ENCODE measurements at places on chromosomes 1 and 21. TPM values are rescaled to one million over a fixed set of nuclear protein-coding genes. Genes with fewer than 3 reads are reported as not detected.

DNA sequence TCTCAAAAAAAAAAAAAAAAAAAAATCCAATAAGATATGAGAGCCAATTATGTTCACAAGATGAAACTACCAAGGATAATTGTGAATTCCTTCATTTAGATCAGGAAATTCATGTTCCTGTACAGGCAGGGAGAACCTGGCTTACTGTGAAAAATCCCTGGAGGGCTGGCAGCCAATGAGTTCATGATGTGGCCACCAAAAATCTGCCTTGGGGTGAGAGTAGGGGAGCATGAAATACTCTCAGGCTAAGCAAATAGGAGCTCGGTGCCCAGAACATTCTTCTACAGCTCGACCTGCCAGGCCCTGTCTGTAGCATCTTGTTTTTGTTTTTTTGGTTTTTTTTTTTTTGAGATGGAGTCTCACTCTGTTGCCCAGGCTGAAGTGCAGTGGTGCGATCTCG lies 50.1 kb downstream of the PIK3CD start:
- no peak overlapping the region for H3K4me3 ChIP-seq
- no peaks in the 10 kb centered on the region for H3K27me3 ChIP-seq

- H3K27ac ChIP-seq = peak overlapping the region; percentile 80
- no peaks in the 10 kb centered on the region for H3K27me3 ChIP-seq
- H3K4me1 ChIP-seq = no peaks in the 10 kb centered on the region
- H3K36me3 ChIP-seq = no peaks in the 10 kb centered on the region
Measured at GRCh38 chr1:1892079-1892762, 1.3 kb upstream of the GNB1 start.

GRCh38 chr1:103106426-103107341 lies 1.6 kb downstream of the COL11A1 start:
- peak overlapping the region; percentile 72 for H3K4me3 ChIP-seq
- no peaks in the 10 kb centered on the region for H3K27me3 ChIP-seq
- peak; percentile 21 for DNase-seq
- H3K4me1 ChIP-seq = peaks cover 5% of the 10 kb centered on the region
- H3K27ac ChIP-seq = no peak overlapping the region

DNA sequence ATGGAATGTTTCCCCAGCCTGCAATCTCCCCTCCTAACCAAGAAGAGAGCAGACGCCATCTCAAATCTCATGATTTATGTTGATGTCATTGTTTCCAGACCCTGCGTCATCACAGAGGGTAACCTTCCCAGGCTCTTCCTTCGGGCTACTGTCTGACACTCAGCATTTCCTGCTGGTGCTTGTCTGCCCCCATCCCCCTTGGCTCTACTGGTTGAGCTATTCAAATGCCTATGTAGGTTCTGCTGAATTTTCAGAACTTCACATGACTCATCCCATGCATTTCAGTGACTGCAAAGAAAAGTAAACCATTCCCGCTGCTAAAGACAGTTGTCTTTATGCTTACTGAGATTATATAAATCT lies 24.8 kb upstream of the ITPKB start:
- H3K4me3 ChIP-seq = no peak overlapping the region
- H3K27ac ChIP-seq = no peak overlapping the region
- no peak for DNase-seq
- no peaks in the 10 kb centered on the region for H3K4me1 ChIP-seq

GRCh38 chr1:205925736-205926135 lies 17.5 kb downstream of the SLC26A9 start:
- no peaks in the 10 kb centered on the region for H3K36me3 ChIP-seq
- H3K27me3 ChIP-seq = no peaks in the 10 kb centered on the region
- no peaks in the 10 kb centered on the region for H3K4me1 ChIP-seq

DNA sequence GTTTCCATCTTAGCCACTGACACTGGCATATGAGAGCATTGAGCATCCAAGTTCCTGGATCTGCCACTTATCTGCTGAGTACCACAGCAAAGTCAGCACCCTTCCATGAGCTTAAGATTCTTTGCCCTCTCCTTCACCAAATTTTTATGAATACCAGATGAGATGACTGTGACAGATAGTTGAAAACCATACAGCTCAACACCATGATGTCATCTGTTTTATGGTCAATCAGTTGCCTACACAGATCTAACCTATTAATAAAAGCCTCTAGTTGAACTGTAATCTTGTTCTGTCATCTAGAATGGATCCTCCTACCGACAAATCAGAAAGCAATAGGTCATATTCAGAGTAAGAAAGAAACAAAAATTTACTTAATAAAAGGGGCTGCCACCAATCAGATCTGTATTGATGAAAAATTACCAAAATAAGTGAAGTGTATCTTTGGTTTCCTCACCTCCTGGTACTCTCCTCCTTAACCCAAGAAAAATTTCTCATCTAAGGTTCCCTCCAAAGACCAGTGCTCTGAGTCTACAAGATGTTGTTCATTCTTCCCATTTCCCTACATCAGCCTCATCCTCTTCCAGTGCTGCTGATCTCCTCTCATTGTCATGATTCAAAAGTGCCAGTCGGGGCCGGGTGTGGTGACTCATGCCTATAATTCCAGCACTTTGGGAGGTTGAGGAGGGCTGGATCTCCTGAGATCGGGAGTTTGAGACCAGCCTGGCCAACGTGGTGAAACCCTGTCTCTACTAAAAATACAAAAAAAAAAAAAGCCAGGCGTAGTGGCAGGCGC lies 138.8 kb upstream of the CTTNBP2NL start:
- no peaks in the 10 kb centered on the region for H3K4me1 ChIP-seq
- no peak for DNase-seq
- no peak overlapping the region for H3K4me3 ChIP-seq
- no peaks in the 10 kb centered on the region for H3K36me3 ChIP-seq

GRCh38 chr1:160116283-160117147 lies 956 bp downstream of the ATP1A2 start:
- H3K27ac ChIP-seq = no peak overlapping the region
- peak overlapping the region; percentile 29 for H3K4me3 ChIP-seq
- no peaks in the 10 kb centered on the region for H3K36me3 ChIP-seq
- no peak for DNase-seq
- no peaks in the 10 kb centered on the region for H3K27me3 ChIP-seq

Gene COL24A1
- 0.54 TPM for total RNA-seq

Gene CRNN
- total RNA-seq = not detected

Gene SHISA4
- 10.4 TPM for total RNA-seq
